ENCODE measurements at places on chromosomes 1 and 21.

DNA sequence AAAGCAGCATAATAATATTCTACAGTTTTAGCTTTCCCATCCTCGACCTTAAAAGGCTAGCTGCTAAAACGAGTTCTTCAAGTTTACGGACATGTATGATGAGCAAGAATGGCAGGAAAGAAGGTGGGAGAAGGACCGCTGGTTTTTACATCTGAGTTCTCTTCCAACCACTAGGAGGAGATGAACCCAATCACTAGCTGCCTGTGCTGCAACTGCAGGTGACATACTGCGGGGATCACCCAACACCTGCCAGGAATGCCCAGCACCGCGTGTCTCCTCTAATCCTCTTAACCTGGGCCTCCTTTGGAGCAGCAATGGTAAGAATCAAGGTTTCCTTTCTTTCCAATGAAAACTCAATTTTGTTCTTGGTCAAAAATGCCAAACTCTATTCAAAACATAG lies 23.5 kb downstream of the TOR3A start:
- no peak for DNase-seq

GRCh38 chr1:84644472-84644871 lies 45.8 kb downstream of the SSX2IP start:
- no peak for DNase-seq

GRCh38 chr1:47703156-47703825 lies 265.4 kb downstream of the FOXD2 start:
- no peak for DNase-seq

DNA sequence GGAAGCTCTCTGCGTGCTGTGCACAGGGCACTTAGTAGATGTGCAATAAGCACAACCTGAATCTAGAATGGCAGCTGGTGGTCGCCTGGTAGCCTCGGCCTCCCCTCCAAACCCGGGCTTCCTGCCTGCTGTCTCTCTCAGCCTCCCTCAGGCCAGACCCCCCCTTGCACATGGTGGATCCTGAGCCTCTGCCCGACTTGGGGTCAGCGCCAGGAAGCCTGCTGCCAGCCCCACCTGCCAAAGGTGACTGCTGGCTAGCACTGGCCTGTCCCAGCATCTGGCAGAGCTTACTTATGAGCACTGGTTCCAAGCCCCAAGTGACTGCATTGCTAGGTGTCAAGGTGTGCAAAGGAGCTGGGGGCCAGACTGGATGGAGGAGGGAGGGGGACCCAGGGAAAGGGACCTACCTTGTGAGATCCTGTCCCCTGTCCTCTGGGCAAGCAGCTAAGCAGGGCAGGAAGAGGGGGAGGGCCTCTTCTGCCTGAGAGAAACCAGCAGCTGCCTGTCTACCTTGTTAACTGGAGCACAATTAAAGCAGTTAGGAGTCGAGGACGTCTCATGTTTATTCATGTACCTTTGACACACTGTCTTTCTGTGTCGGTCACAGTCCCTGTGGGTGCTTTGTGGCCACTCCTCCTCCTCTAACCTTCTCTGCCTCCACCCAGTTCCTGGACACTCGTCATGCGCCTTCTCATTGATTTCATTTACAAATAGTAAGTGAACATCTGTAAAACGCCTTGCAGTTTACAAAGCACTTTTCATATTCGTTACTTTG lies 100.9 kb downstream of the DDX20 start:
- no peak for DNase-seq

DNA sequence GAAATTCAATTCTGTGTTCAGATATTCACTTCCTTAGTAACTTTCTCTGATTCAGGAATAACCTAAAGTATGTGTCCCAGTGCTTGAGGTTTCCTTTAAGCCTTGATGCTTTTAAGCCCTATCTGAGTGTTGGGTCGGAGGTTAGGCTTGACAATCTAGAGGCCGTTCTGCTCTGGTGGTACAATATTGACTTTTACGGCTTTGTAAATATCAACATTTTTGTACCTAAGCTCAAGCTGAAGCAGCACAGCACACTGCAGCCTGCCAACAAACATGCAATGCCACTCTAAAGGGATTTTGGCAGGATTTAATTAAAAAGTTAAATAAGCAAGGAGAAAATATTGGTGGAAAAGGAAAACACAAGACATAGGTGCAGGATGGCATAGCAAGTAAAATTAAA lies 279.2 kb downstream of the NEGR1 start:
- no peak for DNase-seq

GRCh38 chr21:31457675-31458074 lies 113.6 kb upstream of the TIAM1 start:
- DNase-seq: no peak

DNA sequence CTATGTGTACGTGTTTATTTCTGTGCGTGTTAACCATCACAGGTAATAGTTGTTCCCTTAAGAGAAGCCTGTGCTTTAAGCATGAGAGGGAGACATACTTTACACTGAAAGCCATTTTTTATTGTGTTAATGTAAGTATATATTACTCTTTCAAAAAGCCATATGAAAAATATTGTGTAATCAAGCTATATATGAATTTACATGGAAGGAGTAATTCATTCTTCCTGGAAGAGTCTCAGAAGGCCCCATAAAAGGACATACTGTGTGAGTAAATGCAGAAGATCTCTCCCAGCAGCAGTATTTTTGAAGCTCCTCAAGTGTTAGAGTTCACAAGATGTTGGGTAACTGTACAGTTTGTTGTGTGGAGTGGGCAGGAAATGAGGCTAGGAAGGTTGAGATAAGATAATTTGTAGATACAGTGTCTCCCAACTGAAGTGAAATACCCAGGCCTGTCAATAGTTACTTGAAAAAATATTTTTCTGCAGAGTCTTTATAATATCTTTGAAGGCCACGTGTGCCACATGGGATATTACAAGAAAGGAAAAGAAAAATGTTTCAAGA lies 138.3 kb downstream of the PTGER3 start:
- no peak for DNase-seq

GRCh38 chr21:25709684-25710265 lies 24.9 kb downstream of the ATP5PF start:
- DNase-seq: no peak

GRCh38 chr1:221636096-221636495 lies 105.8 kb downstream of the DUSP10 start:
- DNase-seq: no peak

DNA sequence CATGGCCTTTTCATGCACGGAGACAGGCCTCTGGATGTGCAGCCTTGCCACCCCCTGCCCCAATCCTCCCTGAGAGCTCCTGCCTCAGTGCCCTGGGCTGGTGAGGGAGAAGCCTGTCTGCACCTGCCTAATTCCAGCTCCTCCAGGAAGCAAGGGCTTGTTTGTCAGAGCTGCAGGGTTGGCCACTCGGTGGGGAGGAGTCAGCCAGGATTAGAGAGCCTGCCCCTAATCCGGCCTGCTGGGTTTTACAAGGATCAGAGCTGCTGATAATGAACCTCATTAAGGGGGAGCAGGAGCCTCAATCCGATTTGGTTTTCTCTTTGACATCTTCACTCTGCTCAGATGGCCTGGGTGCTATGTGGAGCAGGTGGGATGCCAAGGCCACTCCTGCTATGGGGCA lies 31.9 kb upstream of the LHX4 start:
- no peak for DNase-seq

DNA sequence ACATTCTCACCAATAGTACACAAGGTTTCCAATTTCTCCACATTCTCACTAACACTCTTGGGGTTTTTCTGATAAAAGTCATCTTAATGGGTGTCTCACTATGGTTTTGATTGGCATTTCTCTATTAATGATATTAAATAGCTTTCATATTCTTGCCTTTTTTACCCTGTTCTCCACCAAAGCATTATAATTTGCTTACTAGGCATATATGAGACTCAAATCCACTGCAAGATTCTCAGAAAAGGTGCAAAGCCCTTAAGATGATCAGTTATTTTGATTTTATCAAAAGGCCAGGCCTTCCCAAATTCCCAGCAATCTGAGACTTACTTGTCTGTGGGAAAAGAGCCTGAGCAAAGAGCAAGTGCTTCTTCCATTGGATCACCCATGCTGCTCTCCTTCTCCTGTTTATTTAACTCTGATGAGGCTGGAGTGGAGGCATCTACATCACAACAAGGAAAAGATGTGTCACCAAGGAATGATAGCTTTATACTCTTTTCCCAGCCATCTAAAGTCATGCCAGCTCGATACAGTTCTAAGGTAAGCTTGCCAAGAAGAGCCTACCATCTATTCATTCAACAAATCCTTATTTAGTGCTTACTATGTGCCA lies 24.6 kb downstream of the CLSPN start:
- DNase-seq: no peak

DNA sequence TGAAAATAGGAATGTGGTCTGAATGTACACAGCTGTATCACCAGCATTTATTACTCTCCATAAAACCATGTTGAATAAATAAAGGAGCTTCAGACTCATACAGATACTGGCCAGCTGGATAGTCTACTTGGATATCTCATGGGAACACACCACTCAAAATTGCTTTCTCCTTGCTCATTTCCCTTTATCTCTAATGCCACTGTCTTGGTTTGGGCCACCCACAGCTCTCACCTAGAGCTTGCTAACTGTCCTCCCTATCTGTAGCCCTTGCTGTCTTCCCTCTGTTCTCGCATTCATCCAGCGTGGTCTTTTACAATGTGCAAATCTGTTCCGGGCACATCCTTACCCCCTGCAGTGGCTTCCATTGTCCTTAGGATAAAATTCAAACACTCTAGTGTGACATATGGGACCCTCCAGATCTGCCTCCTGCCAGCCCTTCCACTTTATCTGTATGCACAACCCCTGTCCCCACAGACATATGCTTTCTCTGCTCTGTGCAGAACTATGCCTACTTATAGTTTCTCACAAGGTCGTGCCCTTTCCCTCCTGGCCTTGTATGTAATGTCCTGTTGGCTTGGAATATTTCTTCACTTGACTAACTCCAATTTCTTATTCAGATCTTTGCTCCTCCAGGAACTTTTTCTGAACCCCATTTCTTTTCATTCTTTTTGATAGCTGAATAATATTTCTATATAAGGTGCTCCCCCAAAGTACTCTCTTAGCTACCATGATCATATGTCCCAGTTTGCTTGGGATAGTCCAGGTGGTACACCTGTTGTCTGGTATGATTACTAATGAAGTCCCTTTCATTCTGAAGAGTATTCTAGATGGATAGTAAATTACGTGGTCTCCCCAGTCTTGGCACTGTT lies 2.9 kb downstream of the FLVCR1 start:
- DNase-seq: no peak

- no peak for DNase-seq
These were observed 1957.3 kb downstream of the NCAM2 start for GRCh38 chr21:22955559-22955958.

GRCh38 chr1:192830595-192831246 lies 21.9 kb downstream of the RGS2 start:
- no peak for DNase-seq

- DNase-seq: no peak
These were observed 889 bp upstream of the TXLNA start for GRCh38 chr1:32178380-32179192.

- DNase-seq: no peak
These were observed 87.2 kb downstream of the HLX start for GRCh38 chr1:220966473-220966872.

DNA sequence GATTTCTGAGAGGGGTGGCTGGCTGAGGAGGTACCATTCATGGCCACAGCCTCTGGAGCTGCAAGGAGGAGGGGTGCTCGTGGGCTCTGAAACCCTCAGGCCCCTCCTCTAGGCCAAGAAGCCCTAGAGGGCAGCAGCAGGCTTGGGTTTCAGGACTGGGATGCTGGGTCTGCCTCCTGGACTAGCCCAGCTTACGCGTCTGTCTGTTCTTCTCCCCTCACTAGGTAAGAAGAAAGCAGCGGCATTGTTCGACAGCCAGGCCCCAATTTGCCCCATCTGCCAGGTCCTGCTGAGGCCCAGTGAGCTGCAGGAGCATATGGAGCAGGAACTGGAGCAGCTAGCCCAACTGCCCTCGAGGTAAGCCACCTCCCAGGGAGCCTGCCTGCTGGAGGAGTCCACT lies 60.3 kb downstream of the TMEM53 start:
- DNase-seq: no peak

- DNase-seq: no peak
These were observed 124.3 kb downstream of the PBX1 start for GRCh38 chr1:164683235-164683634.

- DNase-seq: no peak
These were observed 31.1 kb downstream of the DIP2A start for GRCh38 chr21:46489800-46490199.

DNA sequence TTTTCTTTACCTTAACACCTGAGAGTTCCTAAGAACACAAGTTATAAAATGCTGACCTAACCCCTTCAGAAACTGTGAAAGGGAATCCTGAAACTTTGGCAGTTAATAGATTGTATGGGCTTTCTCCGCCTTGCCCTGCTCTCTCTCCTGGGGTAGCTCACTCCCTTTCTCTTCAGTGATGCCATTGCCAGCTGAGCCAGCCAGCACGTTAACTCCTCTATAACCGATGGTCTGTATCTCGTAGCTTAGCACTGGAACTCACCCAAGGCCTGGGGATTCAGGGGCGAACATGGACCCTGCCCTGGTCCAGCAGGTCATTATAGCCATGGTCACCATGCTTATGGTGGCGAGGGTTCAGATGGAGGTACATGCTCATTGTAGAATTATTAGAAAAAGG lies 40.7 kb downstream of the TRAPPC10 start:
- no peak for DNase-seq

GRCh38 chr1:163844459-163844858 lies 522.7 kb downstream of the NUF2 start:
- DNase-seq: no peak

DNA sequence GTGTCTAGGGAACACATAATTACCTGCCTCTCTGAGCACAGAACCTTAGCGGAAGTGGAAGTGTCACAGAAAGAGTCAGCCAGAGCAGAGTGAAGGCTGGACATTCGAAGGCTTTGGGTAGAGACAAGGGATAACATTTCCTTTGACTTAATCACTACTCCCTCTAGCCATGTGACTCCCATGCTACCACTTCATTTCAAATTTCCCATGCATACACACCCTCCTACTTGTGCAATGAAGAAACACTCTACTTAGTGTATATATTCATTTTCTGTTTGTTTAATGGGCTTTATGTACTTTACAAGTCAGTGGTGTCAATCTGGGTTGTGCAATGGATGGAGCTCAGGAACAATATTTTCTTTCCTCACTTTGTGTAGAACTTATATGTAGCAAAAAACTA lies 6.9 kb downstream of the ANKRD35 start:
- DNase-seq: no peak

GRCh38 chr1:26190373-26190987 lies at the start of gene CATSPER4:
Gene CATSPER4 (plus strand): TSS chr1:26190602. CDS start chr1:26190628, 26 bp downstream.
- no peak for DNase-seq

GRCh38 chr1:196651637-196652215 lies at the start of gene CFH:
Gene CFH (plus strand): TSS chr1:196652043. CDS start chr1:196652118, 75 bp downstream.
- DNase-seq: no peak

DNA sequence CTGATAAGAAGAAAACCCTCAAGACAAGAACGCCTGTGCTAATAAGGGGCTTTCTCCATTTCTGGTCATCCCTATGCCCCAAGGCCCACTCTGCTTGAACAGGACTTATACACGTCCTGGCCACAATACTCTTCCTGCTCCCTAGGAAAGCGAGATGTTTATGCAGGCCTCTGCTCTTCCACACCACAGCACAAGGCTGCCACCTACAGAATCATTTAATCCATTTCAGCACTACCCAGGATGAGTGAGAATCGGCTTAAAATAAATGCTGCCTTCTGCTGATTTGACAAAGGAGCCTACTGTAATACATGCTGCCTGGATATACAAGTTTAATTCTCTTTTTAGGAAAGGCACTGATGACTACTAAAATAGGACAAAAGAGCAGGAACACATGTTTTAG lies 29.4 kb downstream of the FRRS1 start:
- no peak for DNase-seq
